ENCODE measurements at places on chromosomes 1 and 21.
A peak's percentile ranks its signal among the peaks of the same experiment; 100 is the strongest.

DNA sequence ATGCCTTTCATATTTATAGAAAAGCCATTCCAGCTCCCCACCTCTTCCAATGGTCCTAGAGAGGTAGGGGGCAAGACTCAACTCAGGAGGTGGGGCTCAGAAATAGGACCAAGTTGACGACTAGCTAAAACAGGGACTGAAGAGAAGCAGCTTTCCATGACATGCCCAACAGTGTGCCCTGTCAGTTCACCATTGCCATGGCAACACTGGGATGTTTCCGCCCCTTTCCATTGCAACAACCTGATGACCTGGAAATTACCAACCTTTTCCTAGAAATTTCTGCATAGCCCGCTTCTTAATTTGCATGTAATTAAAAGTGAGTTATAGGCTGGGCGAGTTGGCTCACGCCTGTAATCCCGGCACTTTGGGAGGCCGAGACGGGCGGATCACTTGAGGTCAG is 22.4 kb upstream of the INTS3 start:
- DNase-seq = no peak

GRCh38 chr1:3315399-3316339 is 138.8 kb upstream of the ARHGEF16 start:
- DNase-seq = no peak

GRCh38 chr1:172960019-172960418 is 90.7 kb downstream of the TNFSF18 start:
- no peak for DNase-seq

GRCh38 chr1:156828400-156829124 is 11.9 kb upstream of the SH2D2A start:
- DNase-seq = no peak

- no peak for DNase-seq
These were observed 425.3 kb downstream of the DUSP10 start for GRCh38 chr1:221316491-221317056.

DNA sequence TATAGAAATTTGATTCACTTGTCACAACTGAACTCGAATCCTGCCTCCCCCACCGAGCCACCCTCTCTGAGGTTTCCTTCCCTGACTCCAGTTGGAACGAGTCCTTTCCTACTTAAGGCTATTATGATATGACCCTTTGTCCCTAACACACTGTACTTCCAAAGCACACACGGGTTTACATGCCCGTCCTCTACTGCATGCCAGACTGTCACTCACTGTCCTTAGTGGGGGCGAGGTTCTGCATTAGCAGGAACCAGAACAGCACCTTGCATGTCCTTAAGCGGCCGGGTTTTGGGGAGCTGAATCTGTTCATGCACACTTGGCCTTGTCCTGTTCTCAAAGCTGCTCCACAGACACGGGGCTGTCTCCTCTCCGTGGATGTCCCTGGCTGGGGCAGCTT is 164.6 kb upstream of the KCNJ6 start:
- DNase-seq = no peak

DNA sequence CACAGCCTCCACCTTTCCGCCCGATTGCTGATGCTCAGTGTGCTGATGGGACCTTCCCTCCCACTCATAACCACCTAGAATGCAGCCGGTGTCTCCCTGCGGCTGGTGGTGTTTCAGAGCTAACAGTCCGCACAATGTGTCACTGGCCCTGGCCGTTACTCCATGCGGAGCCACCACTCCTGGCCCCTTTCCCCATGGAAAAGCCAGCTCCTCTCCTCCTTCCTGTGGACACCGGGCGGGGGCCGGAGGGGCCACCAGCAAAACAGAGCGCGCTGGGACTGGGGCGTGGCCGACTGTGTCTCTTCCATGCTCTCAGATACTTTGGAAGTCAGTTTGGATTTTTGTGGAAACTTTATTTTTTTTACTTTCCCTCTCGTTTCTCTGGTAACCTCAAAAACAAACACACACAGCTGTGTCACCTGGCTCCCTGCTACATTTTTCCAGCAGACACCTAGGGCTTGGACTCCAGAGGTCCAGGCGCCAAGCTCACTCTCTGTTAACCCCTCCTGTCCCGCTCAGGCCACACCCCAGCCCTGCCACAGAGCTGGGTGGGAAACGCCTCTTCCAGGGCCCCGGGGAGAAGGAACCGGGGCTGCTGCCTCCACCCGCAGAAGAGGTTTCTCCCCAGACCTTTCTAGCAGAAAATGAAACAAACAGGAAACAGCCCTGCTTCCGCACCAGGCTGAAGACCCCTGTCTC is 32.5 kb upstream of the COL6A2 start:
- DNase-seq = no peak

- no peak for DNase-seq
These were observed 16.7 kb downstream of the C1orf174 start for GRCh38 chr1:3883194-3883925.

- DNase-seq = no peak
These were observed 337.0 kb upstream of the NR5A2 start for GRCh38 chr1:199690496-199690895.

DNA sequence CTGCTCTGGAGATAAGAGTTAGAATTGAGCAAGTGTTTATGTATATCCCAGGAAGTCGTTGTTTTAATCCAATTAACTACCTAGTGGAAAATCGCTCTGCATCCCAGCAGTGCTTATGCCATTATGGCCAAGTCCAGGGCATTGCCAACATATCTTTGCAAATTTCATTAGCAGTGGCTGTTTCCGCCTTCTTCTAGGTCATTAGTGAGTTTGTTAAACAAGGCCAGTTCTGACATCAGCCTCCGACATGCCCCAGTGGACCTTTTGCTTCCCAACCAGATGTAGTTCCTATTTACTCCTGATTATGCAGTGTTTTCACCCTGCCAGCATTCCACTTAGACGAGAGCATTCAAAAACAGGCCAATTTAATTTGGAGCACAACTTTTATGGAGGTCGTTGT is 106.8 kb upstream of the FAM78B start:
- no peak for DNase-seq

DNA sequence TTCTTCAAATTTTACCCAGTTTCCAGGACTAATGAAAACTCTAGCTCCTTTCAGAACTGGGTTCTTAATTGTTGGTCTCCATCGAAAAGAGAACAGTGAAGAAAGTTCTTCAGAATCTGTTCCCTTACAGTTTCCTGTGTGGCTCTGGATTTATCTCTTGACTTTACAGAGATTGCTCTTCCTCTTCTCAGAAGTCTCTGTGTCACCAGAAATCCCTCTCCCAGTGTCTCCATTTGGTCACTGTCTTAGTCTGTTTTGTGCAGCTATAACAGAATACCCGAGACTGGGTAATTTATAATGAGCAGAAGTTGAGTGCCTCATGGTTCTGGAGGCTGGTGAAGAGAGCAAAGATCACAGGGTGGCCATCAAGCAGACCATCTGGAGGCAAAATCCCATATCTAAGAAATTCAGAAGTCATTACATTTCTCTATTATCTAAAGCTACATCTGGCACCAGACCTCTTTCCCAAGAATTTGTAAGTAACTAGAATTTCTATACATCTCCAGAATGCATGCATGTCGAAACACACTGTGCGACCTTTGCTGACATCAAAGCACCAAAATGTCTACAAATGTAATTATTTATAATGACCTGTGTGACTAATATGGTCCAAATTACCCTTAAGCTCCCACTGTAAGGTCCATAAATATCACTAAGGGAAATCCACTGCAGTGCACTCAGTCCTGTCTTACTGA is 65.4 kb upstream of the KRTAP19-8 start:
- DNase-seq = peak; percentile 36

GRCh38 chr1:151822404-151822803 is 9.2 kb downstream of the RORC start:
- peak; percentile 45 for DNase-seq

DNA sequence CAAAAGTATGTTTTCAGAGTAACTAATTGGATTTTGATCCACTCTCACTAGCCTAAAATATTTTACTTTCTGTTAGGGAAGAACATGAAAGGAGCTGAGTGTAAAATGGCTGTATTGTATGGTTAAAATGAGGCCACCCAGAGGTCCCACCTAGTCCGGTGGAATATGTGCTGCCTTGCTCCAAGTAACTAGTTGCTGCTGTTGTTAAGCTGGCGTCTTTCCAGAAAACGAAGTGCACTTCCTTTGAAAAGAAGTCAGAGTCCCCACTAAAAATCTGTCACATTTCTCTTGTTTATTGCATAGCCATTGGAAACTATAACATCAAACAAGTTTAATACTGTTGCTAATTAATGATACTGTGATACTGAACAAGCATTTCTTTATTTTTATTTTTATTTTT is 3.2 kb downstream of the SLC25A33 start:
- DNase-seq = peak; percentile 21

DNA sequence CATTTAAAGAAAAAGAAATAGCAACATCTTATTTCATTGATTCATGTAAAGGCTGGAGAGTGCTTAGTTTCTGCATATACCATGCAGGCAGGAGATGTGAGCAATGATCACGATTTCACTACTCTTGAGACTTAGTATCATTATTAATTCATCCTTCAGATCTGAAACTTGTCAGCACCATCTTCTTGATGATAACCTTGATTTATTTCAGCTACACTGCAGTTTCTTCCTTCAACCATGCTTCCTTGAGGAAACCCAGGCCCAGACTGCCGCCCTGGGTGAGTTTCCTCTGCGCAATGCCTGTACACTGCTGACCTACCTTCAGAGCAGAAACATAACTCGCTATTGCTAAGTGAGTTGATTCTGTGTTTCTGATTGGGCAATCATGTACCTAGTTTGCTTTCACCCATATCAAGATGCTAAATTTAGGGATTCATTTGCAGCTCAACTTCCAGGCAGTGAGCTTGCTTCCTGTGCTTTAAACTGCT is 13.5 kb upstream of the BCL10 start:
- DNase-seq = no peak

DNA sequence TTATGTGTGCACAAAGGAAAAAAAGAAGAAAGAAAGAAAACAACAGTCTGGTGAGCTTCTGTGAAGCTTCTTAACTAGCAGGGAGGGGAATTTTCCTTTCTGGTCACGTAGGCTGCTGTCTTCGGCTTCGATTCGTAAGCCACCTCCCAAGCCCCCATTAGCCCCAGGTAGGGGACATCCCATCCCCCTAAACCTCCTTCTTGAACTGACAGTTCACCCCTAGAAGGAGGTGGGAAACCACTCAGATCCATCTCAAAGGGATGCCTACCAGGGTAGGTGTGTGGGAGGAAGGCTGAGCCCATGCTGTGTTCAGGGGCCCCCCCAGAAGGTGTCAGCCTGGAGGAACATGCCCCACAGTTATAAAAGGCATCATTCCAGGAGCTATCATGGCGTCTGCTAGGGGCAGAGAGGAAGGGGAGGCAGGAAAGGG is 25.8 kb downstream of the CD247 start:
- no peak for DNase-seq

- no peak for DNase-seq
These were observed 5.7 kb downstream of the DYRK1A start for GRCh38 chr21:37372127-37372731.

DNA sequence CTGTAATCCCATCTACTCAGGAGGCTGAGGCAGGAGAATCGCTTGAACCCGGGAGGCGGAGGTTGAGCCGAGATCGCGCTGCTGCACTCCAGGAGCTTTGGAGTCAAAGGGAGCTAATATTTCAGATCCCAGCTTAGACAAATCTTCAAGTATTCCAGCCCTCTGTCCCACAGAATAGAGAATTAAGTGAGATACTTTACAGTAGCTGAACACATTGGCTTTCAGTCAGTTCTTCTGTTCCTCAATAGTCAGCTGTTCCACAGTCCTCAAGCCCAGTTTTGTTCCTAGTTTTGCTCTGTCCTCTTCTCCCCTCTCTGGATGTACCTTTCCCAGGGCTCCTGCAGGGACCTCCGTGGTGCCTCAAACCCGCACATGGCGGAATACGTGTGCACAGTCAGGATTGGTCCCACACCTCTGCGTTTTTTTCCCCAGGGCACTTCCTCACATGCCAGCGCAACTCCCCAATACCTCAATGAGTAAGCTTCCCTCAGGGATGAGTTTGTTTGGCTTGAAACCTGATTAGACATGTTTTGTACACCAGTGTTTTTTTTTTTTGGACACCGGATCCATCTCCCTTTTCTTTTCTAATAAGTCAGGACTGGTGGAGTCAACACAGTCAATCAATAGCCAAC is 1.2 kb downstream of the MFN2 start:
- no peak for DNase-seq

DNA sequence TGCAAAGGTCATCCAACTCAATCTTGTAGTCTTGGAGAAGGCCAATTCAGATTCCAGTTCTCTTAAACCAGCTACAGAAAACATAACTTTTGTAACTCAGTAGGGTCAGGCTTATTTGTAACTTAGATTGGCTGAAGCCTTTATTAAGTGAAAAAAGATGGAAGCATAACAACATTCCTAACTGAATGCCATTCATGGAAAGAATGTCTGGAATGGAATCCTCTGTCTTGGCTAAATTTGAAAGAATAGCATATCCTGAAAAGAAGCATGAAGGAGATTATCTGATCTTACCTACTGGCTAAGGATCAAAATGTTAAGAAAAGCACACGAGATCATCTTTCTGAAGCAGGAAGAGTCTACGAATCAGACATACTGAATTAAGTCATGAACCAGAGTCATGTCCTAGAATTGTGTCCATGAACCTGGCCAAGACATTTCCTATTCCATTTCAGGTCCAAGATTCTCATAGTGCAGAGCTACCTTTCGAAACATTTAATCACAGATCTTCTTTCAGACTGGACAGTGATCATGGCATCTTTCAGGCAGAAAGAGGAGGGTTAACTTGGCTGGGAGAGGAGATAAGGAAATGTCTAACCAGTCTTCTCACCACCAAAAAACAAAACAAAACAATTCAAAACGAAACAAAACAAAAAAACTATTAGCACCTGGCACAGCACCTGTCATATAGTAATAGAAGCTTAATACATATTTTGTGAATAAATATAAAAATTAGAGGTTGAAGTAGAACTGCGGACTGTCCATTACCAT is 75.6 kb downstream of the XCL2 start:
- no peak for DNase-seq

- DNase-seq = no peak
These were observed 2.7 kb upstream of the NTNG1 start for GRCh38 chr1:107138166-107138565.

DNA sequence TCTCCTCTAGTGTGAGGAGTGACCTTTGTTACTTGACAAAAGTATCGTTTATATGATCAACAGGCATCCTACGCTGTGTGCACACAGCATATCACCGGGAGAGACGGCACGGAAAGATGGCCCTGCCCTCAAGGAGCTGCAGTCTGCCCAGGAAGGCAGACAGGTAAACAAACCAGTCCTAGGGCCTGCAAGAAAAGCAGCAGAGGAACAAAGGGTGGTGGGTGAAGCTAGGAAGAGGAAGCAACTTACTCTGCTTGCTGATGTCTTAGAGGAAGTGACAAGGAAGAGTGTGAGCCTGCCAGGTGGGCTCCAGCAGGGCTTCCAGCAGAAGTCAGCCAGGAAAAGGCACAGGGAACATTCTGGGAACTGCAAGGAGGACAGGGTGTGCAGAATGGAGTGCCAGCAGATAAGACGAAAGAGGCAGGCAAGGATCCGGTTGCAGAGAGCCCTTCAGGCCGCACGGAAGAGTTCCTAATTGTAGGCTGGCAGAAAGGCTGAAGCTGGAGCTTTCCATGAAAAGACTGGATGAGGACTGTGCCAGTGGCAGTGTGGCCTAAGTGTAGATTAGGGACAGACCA is 106.7 kb downstream of the SLC45A1 start:
- peak; percentile 64 for DNase-seq

- DNase-seq = no peak
These were observed 16.6 kb downstream of the MTARC2 start for GRCh38 chr1:220764757-220765156.

GRCh38 chr1:3740042-3740441 is 12.2 kb upstream of the CCDC27 start:
- no peak for DNase-seq

Measured in suppressor macrophage treated with lipopolysaccharide for 4 hours (primary cell).